HS-5 (cell line): ENCODE measurements at places on chromosomes 4 and X.

DNA sequence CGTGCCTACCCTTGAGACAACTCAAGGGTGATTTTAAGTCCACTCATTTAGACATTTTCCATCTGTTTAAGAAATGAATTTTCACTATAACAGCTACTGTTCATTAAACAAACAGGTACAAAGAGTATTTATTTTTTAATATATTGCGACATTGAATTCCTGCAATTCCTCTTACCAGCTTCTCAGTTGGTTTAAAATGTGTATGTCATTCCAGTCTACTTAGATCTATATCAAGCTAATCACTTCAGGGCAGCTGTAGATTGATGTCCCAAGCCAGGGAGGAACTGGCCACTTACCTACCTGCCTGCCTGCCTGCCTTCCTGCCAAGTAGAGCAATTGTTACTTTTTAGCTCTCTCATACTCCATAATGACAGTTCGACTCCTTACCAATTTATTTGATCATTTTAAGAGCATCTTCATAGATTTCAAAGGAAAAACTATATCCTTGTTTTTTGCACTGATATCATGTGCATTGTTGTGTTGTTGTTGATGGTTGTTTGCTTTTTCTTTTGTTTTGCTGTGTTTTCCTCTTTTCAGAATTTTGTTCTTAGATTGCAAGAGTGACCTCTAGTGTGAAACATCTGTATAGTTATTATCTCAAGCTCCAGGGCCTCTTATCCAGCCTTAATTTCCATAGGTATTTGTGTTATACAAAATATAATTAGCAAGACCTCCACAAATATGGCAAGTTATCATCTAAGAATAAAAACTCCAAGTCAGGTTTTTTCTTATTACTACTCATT is 120.9 kb upstream of the NRK start:
- no peak for DNase-seq

DNA sequence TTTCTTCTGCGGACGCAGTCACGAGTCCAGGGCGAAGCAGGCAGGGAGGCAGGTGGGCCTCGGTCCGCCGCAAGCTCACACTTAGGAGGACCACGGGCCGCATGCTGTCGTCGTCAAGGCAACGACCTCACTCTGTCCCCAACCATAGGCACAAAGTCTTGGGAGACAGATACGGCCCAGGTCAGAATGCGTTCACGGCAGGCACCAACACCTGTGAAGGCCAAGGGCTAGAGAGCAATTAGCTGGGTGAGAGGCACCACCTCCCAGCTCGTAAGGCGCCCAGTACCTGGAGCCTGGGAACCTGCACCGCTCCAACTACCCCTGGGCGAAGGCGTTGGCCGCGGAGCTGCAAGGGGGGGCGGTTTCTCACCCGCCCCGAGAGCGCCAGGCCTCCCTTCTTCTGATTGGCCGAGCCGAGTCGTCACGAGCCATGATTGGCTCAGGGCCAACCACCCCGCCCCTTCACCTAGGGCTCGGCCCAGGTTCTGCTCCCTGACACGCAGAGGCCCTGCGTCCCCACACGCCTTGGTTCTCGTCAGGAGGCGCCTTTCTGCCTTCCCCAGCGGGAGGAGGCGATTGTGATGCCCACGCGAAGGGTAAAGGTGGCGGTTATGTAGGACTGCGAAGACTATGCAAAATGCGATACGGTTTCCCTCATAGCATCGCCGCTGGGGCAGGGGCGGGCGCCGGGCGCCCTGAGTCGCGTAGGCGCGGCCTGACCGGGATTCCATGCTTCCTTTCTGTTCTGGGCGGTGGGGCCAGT is at the start of gene CDKL2:
CDKL2 (minus strand) TSS at position 355 of the 763 bp plus-strand sequence. CDS start 4,540 bp downstream, outside the sequence.
- no peak for DNase-seq

GRCh38 chr4:76504613-76505465 is 69.8 kb downstream of the SHROOM3 start:
- peak; percentile 19 for DNase-seq

GRCh38 chr4:61086357-61086756 is 113.8 kb upstream of the ADGRL3 start:
- no peak for DNase-seq

GRCh38 chr4:140247237-140247636 is 93.3 kb upstream of the MAML3 start:
- DNase-seq = no peak

- no peak for DNase-seq
These were observed 488.3 kb downstream of the PPARGC1A start for GRCh38 chr4:23401572-23401971.

DNA sequence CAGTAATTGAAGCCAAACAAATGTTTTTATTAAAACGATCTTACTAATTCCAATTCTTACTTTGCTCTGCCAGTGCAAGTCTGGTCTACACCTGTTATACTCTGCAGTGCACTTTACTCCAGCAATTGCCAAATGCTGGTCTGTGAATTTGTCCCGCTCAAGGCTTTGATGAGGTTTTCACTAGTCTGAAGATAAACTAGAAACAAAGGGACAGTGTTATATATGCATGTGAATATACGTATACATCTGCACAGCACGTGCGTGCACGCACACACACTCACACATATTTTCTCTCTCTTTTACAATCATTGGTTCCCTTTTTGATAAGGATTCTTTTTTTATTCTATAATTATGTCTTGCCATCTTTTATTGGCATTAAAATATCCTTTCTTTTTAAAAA is 88.5 kb upstream of the LCORL start:
- DNase-seq = no peak

- DNase-seq = no peak
These were observed 87.9 kb upstream of the NR3C2 start for GRCh38 chr4:148530114-148530513.

DNA sequence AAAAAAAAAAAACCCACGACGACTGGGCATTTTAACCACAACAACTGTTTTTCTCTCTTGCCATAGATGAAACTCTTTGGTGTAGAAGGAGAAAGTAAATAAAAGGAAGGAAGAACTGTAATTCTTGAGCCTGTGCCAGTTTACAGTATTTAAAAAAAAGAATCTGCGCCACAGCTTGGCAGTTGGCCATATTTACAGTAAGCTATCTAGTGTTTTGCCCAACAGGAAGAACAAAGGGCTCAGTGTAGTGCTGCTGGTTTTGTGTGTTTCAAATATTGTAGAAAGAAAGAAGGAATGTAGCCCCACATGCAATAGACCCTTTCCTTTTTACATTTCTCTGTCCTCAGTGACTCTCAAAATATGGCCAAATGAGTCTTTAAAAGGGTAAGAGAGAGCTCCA is 66.1 kb downstream of the NR3C2 start:
- DNase-seq = peak; percentile 2

DNA sequence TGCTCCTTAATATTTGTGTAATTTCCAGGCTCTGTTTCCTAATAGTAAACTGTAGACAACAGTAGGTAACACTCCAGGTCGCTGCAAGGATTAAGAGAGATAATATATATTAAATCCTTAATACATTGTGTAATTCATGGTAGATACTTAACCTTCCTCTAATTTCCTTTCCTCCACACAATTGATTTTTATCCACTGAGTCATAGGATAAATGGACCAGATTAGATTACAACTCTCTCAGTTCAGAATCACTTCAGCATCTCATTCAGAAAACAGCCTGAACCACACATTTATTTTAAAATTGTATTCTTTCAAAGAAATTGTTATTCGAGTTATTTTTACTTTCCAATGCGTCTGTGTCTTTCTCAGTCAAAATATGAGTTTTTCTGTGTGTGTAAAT is 17.1 kb downstream of the GK2 start:
- DNase-seq = peak; percentile 2

DNA sequence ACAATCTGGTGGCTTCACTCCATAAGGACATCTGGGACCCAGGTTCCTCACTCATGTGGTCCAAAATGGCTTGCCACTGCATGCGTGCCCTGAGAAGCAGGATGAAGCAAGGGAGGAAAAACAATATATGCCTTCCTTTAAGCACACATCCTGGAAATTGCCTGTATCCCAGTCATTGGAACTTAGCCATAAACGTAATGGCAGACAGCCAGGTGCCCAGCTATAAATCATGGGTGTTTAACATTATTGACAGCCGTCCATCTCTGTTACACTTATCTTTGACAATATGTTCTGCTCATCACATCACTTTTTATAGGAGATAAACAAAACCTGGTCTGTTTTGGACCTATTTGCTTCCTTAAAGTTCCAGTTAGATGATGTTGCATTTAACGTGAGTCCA is 181.0 kb downstream of the AASDH start:
- DNase-seq = no peak

GRCh38 chr4:40916218-40916555 is 166.4 kb downstream of the NSUN7 start:
- no peak for DNase-seq

DNA sequence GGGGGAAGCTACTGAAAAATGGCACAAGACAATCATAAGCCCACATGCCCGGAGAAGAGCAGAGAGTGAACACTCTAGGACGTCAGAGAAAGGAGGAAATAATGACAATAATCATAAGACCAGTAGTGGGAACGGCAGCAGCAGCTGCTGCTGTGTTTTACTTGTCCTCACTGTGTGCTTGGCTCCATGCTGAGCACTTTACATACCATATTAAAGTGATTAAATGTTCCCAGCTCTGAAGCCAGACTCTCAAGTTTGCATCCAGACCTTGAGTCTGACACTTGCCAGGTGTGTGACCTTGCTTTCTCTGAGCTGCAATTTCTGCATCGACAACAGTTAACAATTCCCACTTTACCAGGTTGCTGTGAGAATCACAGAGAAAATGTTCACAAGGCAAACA is 255.4 kb downstream of the SPANXN1 start:
- DNase-seq = no peak

DNA sequence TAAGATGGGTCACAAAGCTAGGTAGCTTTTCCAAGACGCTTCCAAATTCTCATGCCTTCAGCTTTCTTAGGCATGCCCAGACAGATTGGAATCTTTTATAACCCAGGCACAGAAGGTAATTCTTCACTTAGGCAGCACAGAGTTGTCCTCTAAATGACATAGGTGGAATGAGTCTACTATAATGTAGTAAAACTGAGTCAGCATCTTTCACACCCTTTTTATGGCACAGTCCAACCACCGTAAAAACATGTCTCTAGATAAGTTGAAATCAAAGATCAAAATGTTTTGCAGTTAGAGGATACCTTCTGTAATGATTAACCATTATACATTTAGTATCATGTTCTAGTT is 128.4 kb upstream of the FAT1 start:
- no peak for DNase-seq

DNA sequence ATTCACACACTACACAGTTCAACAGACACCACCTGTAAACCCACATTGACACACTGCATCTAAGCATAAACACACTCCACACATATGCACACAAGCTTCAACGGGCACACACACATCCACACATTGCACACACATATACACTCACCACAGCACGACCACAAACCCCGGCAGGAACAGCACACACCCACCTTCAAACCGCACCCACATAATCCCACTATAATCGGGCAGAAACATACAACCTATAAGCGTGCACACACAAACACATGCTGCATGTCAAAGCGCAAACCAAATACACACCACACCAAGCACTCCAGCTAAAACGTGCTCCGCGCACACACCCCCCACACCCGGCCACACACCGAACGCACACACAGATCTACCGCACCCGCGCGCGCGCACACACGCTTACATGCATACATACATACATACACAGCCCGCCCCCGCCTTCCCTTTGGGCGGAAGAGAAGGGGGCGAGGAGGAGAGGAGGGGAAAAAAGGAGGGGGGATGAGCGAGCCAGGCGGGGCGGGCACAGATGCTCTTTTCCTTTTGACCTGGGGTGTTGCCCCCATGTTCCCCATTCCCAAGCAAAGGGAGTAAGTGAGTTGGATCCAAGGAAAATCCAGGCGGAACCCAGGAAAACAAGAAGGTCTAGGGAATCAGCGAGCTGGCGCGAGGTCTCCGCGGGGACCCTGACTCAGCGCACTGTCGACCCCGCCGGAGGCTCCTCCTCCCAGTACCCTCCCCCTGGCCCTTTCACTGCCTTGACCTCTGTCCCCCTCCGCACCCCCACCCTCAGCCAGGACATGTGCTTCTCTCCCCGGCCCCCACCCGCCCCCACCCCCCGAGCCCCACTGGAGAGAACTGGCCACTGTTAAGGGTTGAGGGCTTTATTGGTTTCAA is 9.9 kb downstream of the ARHGAP36 start:
- DNase-seq = no peak

DNA sequence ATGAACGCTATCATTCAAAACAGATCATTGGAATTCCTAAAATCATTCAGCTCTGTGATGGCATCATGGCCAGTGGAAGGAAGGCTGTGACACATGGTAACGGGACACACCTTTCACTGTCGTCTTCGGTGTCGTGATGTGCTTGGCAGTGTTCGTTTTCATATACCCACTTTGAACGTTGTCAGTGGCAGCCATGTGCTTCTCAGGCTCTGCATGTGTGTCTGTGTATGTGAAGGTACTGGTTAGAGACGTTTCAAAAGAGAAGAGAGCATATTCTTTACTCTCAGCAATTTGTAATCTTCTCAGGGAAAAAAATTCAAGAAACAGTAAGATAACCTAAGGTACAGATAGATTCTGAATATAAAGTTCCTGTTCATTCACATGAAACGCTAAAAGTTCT is 70.6 kb upstream of the MSANTD1 start:
- DNase-seq = no peak

DNA sequence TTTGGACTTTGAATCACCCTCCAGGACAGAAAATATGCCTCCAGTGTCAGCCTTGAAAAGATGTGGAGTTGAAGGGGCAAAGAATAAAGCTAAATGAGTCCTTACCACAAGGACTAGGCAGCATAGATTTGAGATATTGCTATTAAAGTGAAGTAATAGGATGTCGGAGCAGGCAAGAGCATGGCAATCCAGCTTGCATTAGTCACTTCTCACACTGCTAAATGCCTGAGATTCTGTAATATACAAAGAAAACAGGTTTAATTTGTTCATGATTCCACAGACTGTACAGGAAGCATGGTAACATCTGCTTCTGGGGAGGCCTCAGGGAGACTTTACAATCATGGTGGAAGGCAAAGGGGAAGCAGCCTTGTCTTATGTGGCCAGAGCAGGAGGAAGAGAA is 109.8 kb upstream of the PCDH7 start:
- no peak for DNase-seq

DNA sequence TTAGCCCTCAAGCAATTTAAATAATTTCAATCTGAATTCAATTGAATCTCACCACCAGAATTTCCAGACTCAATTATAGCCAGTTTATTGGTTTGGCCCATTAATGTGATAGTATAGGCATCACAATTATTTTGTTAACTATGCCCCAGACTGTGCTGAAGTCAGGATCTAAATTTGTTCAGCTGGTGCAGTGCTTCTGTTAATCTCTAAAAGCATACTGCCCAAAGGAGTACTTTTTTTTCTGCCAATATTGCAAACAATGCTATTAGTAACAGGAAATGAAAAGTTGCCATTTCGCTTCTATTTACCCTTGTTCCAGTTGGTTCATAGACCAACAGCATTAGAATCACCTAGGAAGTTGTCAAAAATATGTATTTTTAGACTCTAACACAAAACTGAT is 171.0 kb downstream of the GPM6A start:
- no peak for DNase-seq

GRCh38 chr4:137610960-137611359 is 78.7 kb upstream of the PCDH18 start:
- DNase-seq = no peak

GRCh38 chr4:102606846-102607450 is 105.8 kb downstream of the NFKB1 start:
- DNase-seq = no peak
